RWPE1 (cell line): ENCODE measurements at places on chromosomes 3 and 15.

- no peak for DNase-seq
These were observed 76.8 kb downstream of the VGLL4 start for GRCh38 chr3:11566916-11567315.

GRCh38 chr3:1883534-1883933, 215.1 kb upstream of the CNTN4 start:
- DNase-seq, result no peak

- no peak for DNase-seq
These were observed 20.7 kb downstream of the HAPLN3 start for GRCh38 chr15:88874684-88875083.

DNA sequence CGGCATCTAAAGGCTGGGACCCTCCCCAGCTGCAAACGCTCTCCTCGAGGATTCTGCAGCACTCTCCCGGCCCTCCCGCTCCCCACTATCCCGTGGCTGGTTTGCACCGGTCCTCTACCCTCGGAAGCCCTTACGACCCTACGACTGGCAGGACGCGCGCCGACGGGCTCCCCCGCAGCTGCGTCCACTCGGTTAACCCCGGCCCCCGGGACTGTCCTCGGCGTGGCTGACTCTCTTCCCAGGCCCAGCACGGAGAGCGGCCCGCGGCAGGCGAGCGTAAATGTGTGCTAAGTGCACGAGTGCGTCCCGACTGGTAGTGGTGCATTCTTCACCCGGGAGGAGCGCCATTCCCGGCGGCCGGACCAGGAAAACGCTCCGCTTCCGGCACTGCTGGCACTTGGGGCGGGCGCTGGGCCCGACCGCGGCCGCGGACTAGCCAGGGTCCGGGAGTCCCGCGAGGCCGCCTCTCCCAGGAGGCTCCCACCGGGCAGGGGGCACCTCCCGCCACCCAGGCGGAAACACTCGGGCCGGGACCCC, 508 bp downstream of the GORASP1 start:
- DNase-seq, result peak; percentile 65

- DNase-seq, result no peak
These were observed 10.7 kb downstream of the SLC6A20 start for GRCh38 chr3:45785605-45786150.

- no peak for DNase-seq
These were observed 17.4 kb upstream of the ATP2B2 start for GRCh38 chr3:10522646-10523303.

- DNase-seq, result peak; percentile 4
These were observed 412.8 kb upstream of the WNT5A start for GRCh38 chr3:55899887-55900286.

DNA sequence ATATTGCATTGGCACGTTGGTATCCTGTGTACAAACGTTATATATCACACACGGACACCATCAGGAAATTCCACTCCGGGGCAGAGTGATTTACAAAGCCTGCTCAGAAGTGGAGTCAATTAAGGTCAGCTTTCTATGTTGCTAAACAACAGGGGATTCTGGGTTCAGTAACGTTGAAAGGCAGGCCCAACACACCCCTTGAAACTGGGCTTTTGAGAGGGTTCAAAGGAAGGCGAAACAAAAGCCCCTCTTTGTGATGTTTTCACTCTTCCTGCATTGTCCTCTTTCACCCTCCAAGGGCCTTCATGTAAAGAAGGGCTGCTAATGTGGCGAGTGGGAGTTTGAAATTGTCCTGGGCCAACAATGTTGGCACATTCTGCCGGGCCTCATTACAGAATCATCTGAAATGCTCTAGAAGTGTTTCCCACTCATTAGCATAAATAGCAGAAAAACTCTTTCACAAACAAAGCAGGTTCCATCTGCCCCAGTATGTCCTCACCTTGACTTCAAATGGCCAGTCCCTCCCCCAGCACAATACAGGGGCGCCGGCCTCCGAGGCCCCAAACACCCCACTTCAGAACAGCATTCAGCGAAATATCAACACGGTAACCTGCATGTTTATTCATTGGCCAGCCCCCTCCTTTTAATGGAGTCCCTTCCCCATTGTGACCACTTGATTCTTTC, 76.4 kb downstream of the HES1 start:
- DNase-seq, result no peak

DNA sequence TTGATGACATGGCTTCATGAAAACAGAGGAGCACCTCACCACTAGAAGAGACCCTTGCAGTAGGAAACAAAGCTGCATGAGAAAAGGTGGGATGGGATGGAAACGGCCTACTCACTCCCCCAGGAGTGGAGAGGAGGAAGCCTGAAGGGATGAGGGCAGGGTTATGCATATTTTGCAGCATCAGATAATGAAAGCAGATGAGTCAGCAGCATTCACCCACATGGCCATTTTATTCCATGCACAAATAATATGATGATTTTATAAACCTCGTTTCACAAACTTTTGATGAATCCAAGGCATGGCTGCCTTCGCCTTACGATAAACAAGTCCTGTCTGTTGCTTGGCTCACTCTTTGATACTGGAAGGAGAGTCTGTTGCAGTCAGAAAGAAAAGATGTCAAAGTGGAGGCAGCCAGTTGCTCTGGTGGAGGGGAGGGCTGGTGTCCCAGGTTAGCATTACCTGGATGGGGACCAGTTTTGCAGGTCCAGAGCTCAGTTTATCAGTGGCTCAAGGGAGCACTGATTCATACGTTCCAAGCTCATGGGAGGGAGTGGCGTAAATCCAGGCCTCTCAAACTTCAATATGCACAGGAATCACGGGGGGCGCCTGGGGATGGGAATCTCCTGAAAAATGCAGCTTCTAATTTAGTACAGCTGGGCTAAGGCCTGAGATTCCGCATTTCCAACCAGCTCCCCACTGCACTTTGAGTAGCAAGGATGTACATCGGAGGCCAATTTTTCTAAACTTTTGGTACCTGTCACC, 9.2 kb upstream of the EHD4 start:
- no peak for DNase-seq

GRCh38 chr3:150830094-150830681, 67.2 kb upstream of the SIAH2 start:
- no peak for DNase-seq

GRCh38 chr3:9397906-9398699, 688 bp downstream of the SETD5 start:
- DNase-seq, result no peak

DNA sequence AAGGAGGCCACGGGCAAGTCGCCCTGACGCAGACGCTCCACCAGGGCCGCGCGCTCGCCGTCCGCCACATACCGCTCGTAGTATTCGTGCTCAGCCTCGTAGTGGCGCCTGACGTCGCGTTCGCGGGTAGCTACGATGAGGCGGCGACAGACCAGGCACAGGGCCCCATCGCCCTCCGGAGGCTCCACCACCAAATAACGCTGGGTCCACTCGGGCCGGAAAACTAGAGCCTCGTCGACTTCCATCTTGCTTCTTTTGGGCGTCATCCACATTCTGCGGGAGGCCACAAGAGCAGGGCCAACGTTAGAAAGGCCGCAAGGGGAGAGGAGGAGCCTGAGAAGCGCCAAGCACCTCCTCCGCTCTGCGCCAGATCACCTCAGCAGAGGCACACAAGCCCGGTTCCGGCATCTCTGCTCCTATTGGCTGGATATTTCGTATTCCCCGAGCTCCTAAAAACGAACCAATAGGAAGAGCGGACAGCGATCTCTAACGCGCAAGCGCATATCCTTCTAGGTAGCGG, at the start of gene EPM2AIP1:
Gene EPM2AIP1 (minus strand): TSS at position 326 of the 520 bp plus-strand sequence. CDS start 54 bp downstream, at position 272.
- DNase-seq, result peak; percentile 100

DNA sequence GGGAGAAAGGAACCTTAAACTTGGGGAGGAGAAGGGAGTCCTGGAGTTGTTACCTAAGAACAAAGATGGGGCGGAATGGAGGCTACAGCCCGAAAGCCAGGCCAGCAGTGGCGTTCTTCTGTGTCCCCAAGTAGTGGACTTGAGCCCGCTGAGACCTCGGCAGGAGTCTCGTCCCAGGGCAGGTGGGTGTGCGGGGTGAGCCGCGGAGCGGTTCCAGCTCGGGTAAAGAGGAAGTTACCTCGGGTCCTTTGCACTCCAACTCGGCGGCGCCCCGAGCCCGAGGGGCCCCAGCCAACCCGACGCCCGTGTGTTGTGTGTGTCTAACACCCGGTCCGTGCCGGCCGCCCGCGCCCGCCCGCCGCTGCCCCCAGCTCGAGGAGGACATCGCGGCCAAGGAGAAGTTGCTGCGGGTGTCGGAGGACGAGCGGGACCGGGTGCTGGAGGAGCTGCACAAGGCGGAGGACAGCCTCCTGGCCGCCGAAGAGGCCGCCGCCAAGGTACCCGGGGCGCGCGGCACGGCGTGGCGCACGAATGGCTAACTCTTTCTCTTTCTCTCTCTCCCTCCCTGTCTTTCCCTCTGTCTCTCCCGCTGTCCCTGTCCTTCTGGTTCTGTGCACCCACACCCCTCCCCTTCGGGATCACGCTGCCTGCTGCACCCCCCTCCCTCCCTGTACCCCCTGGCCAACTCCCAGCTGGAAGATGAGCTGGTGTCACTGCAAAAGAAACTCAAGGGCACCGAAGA, 959 bp downstream of the TPM1 start:
- DNase-seq, result no peak

DNA sequence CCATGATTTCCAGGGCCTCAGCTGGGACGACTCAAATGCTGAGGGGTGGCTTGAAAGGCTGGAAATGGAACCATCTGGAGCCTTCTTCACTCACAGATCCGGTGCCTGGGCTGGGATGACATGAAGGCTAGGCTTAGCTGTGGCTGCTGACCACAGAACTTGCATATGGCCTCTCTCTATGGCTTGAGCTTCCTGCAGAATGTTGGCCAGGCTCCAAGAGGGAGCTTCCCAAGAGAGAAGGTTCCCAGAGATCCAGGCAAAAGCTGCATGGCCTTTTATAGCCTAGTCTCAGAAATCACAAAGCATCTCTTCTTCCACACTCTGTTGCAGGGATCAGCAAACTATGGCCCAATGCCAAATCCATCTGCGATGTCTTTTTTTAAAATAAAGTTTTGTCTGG, 44.8 kb downstream of the GATM start:
- DNase-seq, result no peak

- DNase-seq, result no peak
These were observed 6.1 kb downstream of the NGRN start for GRCh38 chr15:90271459-90272166.

GRCh38 chr3:51966486-51966885, 768 bp downstream of the PCBP4 start:
- no peak for DNase-seq

GRCh38 chr3:13021141-13022114, 51.8 kb downstream of the IQSEC1 start:
- DNase-seq, result no peak

DNA sequence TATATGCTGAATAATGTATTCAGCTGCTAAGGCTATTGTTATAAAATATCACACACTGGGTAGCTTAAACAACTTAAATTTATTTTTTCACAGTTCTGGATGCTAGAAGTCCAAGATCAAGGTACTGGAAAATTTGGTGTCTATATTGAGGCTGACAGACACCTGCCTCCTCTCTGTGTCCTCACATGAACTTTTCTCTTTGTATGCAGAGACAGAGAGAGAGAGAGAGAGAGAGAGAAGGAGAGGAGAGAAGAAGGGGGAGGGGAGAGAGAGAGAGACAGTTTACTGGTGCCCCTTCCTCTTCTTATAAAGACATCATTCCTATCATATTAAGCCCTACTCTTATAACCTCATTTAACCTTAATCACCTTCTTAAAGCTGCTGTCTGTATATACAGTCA, 320.1 kb upstream of the THBS1 start:
- DNase-seq, result no peak

DNA sequence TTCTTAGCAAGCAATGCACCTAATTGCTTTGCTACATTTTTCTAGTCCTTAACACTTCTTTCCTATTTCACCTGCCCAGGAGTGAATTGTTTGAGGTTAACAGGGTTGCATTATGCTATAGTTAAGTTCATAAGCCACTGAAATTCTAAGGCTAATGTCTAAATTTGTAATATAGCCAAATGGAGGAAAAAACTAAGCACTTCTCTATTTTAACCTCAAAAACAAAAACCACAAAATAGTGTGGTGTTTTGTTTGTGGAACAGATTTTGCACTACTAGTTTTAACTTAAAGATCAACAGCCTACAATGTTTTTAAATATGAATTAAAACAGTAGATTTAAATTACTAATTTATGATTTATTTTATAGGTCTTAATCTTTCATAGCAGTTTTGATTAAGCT, 5.5 kb downstream of the ATOSA start:
- no peak for DNase-seq

GRCh38 chr3:135324301-135324700, 529.2 kb downstream of the EPHB1 start:
- no peak for DNase-seq

- DNase-seq, result no peak
These were observed 307.9 kb upstream of the RBMS3 start for GRCh38 chr3:28972921-28973320.

GRCh38 chr3:8336456-8336855, 165.2 kb upstream of the LMCD1 start:
- no peak for DNase-seq

DNA sequence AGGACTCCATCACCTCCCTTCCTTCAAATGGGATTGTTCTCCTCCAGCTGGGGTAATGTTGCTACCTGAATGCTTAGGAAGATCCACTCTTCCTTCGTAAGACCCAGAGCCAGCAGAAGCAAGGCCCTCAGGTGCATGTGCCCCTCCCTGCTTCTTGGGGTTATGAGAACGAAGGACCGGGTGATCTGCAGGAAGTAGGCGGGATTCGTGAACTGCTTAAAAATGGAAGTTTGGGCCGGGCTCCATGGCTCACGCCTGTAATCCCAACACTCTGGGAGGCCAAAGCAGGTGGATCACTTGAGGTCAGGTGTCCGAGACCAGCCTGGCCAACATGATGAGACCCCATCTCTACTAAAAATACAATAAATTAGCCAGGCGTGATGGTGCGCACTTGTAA, 8.0 kb downstream of the TLR9 start:
- no peak for DNase-seq

DNA sequence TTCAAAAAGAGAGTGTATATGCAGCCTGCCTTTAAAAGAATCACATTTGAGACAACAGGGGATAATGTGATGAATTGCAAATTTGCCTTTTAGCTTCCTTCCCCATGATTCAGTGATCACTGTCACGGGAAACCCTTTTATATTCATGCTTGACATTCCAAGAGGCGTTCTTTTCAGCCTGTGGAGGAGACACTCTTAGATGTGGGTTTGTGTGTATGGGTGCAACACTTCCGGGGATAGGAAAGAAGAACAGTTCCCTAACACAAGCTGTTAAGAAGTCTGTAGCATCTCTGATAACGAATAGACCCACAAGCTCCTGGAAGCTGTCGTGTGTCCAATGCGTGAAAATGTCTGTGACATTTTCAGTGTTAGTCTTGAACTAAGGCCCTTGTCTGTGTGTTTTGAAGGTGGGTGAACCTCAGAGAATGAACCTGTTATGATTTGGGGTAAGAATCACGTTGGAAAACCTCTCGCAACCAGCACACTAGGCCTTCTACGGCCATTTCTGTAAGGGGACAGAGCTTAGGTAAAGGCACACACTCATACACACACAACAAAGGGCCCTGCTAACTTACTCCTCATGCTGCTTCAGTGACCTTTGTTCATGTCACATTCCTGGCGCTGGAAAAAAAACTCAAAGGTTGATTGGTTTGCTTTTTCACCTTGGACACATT, 229.2 kb upstream of the ST8SIA2 start:
- no peak for DNase-seq

GRCh38 chr15:98927022-98927421, 80.6 kb downstream of the PGPEP1L start:
- no peak for DNase-seq
